ENCODE measurements at places on chromosomes 3 and 15.

DNA sequence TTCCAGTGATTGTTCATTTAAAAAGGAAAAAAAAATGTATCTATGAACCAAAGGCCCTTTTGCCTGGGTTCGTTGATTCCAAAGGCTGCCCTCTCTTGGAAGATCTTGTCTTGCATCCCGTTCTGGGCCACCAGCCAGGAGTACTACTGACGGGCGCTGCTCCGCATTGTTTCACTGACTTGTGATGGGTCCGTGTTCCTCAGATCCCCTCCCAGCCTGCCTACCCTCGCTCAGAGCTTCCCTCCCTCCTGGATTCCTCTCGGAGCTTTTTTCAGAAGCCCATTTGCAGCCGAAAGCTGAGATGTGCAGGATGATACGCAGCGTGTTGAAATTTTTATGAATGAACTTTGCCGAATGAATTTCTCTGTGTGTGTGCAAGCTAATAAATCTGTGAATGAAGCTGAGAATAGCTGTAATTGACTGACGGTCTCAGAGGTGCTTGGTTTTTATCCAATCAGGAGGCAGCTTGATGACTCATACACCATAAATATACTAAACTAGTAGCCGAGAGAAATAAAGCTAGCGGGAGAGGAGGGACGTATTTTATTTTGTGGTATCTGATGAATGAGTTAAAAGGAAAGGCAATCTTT, at the start of gene SHC4:
TSS of gene SHC4 (minus strand) at position 396 of the 590 bp plus-strand sequence. CDS start 904 bp downstream, outside the sequence.
- DNase-seq, result peak; percentile 54

DNA sequence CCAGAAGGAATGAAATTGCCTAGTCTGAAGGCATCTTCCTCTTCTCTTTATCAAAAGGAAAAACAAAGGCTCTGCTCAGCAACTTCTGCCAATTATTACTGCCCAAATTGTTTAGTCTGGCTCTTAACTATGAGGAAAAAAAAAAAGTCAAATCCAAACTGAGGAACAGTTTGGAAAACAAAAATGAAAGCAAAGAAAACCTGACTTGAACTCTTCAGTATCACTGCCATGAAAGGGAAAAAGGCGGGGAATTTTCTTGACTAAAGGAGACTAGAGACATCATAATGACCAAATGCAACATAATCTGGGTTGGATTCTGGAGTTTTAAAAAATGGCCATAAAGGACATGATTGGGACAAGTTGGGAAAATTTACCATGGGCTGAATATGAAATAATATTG, 156.3 kb downstream of the STT3B start:
- DNase-seq, result no peak

DNA sequence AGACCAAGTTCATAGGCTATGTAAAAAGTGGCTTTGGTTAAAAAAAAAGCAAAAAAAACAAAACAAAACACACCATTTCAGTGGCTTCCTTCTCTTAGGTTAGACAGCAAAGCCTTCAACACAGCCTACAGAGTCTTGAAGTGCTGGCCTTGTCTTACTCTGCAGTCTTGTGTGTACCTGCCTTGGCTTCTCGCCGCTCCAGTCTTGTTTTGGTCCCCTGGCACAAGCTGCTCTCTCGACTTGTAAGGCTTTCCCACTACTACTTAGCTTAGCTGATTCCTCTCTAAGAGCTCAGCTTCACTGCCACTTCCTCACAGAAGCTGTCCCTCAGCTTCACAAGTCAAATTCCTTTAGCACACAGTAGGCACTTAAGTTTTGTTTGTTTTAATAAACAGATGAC, 63.0 kb downstream of the ST3GAL6 start:
- DNase-seq, result no peak

DNA sequence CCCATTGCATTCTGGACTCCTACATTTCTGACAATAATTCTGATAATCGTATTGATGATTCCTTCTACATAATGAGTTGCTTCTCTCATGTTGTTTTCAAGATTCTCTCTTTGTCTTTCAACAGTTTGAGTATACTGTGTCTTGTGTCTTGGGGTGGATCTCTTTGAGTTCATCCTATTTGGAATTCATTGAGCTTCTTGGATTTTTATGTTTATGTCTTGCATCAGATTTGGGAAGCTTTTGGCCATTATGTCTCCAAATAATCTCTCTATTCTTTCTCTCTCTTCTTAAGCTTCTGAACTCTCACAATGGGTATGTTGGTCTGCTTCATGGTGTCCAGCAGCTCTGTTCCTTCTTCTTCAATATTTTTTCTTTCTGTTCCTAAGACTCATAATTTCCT, 592.2 kb downstream of the FHIT start:
- DNase-seq, result no peak

GRCh38 chr3:14441920-14442300, 39.5 kb downstream of the SLC6A6 start:
- DNase-seq, result no peak

DNA sequence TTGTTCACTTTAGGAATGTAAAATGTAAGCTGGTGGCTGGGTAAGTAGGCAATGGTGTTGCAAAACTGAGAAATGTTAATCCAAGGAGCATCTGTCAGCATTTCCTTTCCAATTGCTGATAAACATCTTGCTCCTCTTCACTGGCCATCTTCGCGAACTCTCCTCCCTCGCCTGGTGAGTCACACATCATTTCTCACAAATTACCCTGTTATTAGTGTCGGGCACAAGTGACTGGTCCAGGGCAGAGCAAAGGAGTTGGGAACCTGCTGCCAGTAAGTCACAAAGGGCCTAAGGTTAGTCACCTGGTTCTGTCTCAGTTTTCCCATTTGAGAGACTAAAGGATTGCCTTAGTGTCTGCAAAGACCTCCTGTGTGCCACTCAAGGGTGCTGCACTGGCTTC, 13.0 kb downstream of the CERS3 start:
- DNase-seq, result no peak

- DNase-seq, result no peak
These were observed 145.7 kb upstream of the NPHP3 start for GRCh38 chr3:132867956-132868355.

GRCh38 chr3:114393367-114394072, 99.7 kb downstream of the TIGIT start:
- no peak for DNase-seq

DNA sequence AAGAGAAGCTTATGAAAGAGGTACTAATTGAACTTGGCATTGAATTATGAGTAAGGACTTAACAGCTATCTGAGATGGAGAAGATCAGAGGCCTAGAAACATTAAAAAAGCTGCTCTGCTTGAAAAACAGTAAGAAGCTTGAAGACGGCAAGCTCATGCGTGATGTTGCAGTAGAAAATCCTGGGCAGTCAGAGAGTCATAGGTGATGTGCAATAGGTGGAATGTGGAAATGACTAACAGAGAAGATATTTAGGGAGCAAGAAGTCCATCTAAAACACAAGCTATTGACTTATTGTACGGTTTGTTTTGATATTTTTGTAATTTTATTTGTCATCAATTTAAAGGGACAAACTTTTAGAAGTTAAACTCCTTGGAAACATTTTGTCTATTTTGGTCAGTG, 1101.4 kb downstream of the ROBO2 start:
- DNase-seq, result peak; percentile 30

GRCh38 chr3:10975695-10976234, 16.8 kb upstream of the SLC6A1 start:
- no peak for DNase-seq

DNA sequence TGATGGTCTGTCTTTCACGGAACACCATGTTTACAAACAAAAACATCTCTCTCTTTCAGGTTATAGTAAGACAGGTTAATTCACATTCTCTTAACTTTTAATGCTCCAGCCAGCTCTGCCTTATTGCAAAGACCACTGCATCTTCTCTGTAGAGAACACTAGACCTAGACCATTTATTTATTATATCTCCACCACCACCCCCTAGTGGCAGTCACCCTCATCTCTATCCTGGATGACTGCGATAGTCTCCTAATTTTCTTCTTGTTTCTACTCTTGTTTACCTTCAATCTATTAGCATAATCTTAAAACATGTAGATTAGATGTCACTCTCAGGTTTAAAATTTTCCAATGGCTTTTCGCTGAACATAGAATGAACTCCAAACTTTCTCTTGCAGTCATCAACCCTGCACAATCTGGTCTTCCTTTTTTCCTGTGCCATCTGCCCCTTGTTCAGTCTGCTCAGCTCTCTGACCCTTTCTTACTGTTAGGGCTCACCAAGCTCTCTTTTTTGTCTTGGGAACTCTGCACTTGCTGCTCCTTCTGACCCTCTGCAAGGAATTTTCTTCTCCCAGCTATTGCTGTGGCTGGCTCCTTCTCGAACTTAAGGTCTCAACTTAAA, 155.6 kb downstream of the SQOR start:
- no peak for DNase-seq

DNA sequence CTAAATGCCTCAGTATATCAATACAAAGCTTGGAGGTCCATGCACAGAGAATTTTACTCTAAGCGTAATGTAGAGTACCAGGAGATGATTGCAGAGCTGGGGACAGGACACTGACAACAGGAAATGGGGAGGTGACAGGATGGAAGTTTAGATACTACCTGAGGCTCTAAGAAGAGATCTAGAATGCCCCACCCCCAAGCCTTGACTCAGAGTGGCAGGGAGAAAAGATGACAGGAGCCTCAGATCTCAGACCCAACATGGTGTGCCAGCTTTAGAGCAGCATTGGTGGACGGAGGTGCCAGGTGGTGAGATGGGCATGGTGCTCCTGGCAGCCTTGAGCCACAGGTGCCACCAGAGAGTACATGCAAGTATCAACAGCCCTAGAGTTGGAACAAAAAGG, 62.5 kb downstream of the LYZL4 start:
- no peak for DNase-seq

DNA sequence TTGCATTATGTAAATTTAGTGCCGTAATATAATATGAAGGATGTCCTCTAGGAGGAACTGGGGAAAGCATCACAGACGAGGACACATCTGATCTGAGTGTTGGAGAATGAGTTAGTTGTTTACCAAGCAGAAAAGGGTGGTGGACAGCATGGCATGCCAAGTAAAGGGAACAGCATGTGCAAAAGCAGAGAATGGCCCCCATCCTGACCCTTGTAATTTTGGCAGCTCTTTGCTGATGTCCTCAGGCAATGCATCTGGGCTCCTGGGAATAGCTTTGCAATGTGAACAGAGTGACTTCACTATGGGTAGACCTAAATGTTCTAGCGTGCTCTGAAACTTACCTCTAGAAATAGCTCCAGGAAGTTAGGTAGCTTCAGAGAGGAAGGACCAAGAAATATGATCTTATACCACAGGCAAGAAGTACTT, 263.3 kb downstream of the LPP start:
- DNase-seq, result peak; percentile 22

- no peak for DNase-seq
These were observed 191.5 kb upstream of the DPH6 start for GRCh38 chr15:35737441-35737840.

- DNase-seq, result no peak
These were observed 22.9 kb downstream of the COLQ start for GRCh38 chr3:15498431-15499214.

GRCh38 chr3:40458473-40458872, 1.3 kb downstream of the RPL14 start:
- no peak for DNase-seq

- no peak for DNase-seq
These were observed 93.4 kb downstream of the ABHD5 start for GRCh38 chr3:43783987-43784639.

DNA sequence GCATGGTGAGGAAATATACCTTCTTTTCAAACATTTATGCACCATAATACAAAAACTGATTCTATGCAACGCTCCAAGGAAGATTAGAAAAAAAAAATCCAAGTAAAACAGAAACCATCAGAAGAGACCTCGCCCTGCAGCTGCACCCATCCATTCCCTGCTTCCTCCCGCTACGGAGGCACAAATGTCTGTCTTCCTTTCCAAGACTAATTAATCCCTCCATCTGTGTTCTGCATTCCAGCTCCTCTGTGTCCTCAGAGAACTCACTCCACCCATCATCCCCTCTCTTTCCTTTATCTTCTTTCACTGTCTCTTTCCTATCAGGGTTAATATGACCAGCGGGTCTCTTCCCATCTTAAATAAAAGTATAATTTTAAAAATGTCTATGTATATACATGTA, 196.1 kb downstream of the ADAMTSL3 start:
- no peak for DNase-seq

DNA sequence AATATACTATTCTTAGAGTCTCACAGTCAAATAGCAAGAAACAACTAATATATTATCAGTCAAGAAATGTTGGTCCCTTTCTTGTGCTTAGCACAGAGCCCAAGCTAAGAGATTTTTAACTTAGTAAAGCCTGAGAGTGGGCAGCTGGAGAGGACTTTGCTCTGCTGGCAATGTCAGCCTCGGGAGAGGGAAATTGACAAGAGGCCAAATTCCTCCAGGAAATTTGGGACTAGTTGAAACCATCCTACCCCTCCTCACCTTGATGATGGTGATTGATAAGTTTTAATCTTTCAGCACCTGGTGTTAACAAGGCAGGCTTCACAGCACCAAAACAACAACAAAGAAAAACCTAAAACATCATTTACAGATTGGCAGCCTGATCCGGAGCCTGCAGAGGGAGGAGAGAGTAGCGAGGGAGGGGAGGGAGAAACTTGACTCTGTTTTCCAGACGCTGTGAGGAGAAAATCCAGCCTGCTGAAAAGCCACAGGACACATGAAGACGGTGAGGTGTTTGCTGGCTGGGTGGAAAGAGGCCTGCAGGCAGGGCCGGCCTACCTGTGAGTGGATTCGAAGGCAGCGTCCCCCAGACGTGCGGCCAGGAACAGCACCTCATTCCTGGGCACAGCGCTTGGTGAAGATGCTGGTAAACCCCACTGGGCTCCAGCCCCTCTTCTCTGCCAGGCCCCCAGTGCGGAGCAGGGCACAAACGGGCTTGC, 150.9 kb downstream of the LRRC28 start:
- no peak for DNase-seq

DNA sequence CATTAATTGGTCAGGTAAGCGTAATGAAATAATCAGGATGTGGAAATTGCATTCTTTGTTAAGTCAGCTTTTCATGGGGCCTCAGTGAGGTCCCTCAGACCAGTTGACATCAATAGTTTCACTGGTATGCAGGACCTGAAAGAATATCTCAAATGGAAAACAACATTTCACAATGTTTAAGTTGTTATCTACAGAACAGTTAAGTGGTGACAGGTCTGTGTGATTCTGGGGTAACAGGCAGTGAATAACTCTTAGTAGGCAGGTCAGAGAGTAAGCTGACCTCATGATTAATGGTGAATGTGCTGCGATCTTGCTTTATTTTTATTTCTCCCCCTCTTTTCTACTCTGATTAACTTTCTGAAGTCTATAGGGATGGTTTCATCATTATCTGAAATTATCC, 28.9 kb upstream of the ACP3 start:
- DNase-seq, result no peak

- DNase-seq, result no peak
These were observed 49.9 kb downstream of the EEFSEC start for GRCh38 chr3:128203169-128203568.

DNA sequence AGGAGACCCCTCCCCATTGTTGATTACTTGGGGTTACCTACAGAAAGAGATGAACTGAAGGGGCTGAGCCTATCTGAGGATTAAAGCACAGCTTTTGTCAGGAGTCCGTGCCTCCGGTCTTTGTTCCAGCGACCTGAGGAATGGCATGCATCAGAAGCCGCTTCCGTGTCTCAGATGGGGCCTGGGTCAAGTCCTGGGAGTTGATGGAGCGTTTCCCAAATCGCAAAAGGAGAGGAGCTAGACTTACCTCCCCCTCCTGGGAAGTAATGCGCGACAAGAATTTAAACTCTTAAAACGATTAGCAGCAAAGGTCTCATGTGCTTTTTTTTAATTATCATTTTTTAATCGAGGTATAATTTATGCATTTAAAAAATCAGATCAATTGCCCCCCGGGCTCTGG, 983 bp upstream of the ALDH1A3 start:
- no peak for DNase-seq
